ENCODE measurements at places on chromosomes 4 and X.

DNA sequence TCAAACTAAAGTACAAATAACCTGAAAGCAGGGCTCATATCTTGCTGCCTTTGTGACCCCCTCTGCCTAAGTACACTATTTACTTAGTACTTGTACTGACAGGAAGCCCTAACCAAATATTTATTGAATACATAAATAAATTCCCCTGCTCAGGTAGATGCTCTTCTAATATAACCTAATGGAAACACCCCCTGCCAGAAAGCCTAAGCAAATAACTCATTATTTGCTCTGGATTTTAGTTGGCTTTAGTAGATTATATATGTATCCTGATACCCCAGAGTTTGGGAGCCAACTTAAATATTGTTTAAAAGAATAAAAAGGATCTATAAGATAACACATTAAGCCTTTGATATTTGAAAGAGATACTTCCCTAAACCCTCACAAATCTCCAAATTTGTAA, 318.2 kb downstream of the PPP1R2C start:
- DNase-seq = no peak

DNA sequence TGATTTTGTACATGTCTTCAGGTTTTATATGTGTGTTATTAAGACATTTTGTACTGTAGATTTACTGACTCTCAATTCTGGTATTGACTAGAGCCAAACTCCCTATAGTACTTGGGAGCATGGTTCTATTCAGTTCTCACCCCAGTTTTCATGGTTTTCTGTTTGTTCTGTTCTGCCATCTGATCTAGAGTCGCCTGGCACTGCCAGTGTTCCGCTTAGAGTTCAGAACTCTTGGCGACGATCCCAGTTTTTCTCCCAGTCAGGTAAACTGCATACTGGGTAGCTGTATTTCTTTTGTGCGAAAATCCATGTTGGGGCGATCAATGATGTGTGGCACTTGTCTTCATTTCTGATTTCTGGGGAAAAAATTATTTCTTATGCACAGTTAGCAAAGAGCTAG, 78.0 kb downstream of the PHOX2B start:
- DNase-seq = no peak

DNA sequence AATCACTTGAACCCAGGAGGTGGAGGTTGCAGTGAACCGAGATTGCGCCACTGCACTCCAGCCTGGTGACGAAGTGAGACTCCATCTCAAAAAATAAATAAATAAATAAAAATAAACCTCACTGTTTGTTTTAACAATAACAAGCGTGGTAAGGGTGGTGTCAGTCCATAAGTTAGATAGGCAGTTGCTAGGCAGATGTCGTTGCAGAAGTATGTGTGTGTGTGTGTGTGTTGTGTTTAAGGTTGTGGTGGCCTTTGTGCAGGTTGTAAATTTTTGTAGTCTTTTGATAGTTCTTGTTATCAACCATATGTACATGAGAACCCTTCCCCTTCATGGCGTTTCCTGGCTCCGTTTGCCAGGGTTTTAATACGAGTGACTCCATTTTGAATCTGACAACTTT, 4.0 kb upstream of the AASDH start:
- no peak for DNase-seq

DNA sequence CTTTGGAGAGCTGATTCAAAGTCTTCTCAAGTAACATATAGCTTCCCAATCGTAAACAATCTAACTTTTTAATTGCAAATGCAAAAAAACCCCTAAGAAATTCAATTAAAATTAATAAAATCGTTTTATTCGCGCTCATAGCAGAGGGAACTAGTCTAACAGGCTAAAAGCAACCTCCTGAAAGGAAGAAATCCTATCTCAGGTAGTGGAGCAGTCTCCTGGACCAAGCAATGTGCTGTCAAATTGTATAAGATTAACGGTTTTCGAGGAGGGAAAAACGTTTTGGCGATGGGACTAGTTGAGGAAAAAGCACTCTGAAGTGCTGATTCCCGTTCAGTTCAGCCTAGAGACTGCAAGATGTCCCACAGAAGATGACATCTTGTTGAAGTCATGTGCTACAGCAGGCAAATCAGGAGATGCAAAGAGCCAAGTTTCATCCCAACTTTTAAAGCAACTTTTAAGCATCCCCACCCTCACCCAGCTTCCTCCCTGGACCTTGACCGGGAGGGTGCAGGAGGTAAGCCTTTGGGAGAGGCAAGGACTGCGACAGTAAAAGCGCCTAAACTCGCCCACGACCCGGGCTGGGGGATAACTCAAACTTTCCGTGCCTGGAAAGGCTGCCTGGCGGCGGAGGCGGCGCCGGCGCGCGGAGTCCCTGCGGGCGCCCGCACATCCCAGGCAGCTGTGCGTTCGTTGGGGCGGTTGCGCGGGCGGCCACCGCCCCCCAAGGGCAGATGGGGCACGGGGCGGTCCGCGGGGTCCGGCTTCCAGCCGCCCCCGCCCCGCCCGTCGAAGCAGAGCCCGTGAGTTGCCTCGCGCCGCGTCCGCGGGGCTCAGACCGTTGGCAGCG, 784 bp downstream of the MAP7D3 start:
- DNase-seq = peak; percentile 24

DNA sequence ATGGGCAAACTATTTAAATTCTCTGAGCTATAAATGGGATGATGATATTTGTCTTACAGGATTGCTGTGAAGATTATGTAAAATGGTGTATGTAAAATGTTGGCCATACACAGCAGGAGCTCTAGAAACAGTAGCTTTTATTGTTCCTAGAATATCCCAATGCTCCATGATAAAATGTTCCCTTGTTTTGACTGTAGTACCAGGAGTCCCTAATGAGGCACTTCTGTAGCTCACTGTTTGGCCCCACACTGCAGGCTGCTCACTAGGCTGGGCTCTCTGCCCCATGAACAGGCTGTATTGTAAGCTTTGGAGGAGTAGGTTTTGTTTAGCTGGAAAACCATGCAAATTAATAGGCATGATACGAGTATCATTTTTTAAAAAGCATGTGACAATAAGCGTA, 3.3 kb upstream of the FGA start:
- no peak for DNase-seq

DNA sequence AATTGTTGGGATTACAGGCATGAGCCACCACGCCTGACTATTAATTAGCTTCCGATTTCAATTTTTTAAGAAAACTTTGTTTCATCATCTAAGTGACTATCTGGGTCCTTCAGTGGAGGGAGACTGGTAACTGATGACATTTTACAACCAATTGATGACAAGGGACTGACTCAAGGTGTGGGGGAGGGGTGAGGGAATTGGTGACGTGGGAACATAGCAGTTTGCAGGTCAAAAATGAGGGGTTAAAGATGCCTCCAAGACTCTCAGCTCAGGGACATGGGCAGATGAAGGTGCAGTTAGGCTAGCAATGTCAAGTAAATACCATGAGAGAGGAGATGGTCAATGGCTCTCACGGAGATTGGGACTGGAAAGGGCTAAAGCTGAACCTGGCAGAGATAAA, 5.7 kb upstream of the FAM9C start:
- DNase-seq = no peak

GRCh38 chrX:155966876-155967275, 30.6 kb upstream of the IL9R start:
- no peak for DNase-seq

GRCh38 chr4:154559141-154559493, 3.7 kb upstream of the FGB start:
- DNase-seq = no peak

DNA sequence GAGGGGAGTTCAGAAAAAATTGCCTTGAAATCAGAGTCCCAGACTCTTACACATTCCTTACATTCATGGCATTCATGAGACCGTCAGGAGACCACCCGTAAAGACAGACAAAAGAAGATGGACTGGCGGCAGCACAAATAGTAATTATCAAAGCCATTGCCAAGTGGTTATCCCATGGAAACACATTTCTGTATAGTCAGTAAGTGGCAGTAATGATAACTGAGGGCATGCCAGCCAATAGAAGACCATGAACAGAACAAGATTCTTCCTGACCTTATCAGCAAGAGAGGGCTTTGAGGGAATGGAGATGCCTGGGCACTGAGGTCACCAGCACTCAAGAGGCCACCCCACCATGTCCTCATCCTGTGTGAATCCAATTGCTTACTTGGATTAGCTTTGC, 121.7 kb upstream of the HCCS start:
- DNase-seq = no peak

DNA sequence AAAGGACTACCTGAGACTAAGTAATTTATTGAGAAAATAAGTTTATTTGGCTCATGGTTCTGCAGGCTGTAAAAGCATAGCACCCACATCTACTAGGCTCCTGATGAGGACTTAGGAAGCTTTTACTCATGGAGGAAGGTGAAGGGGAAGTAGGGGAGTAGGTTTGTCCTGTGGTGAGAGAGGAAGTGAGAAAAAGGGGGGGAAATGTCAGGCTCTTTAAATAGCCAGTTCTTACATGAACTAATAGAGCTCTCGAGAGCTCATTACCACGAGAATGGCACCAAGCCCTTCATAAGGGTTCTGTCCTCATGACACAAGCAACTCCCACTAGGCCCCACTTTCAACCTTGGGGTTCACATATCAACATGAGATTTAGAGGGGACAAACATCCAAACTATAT, 125.5 kb upstream of the NRK start:
- DNase-seq = no peak

DNA sequence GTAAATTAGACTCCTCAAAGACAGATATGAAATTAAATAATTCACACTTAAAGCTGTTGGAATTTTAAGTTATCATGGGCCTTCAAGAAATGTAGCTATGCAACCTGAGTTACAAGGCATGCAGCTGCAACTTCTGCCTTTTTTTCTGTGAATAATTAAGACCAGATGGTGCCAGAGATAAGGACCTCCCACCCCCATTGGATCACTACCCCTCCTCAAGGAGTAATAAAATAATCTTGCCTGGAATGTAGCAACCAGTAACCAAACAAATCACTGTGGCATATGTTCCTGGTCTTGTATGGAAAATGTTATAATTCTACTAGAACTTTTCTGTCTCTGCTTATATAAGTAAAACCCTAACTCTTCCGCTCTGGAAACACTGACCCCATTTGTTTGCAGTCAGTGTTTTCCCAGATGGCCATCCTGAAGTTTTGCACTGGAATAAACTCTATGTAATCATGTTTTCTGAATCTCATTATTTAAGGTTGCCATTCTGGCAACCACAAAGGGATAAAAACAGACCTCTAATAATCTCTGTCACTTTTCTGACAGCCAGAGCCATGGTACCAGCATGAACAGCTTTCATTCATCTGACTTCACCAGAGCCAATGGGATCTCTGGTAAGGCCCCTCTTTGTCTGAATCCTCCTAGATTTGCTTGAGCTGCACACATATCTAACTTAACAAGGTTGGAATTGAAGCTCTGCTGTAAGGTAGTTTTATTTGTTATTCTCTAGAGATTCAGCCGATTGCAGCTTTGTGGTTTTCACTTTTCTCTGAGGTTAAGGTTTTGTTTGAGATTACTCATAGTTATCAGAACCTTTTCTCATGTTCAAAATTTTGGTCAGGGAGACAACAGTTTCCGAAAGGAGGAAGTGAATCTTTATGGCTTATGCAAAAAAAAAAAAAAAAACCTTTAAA, 274.6 kb downstream of the NAF1 start:
- no peak for DNase-seq

- DNase-seq = no peak
Observed at GRCh38 chr4:125707397-125707796, 392.6 kb downstream of the FAT4 start.

GRCh38 chr4:168272488-168272887, 46.1 kb downstream of the DDX60 start:
- DNase-seq = no peak

GRCh38 chr4:184987493-184988031, 30.7 kb upstream of the HELT start:
- DNase-seq = no peak

- DNase-seq = no peak
Observed at GRCh38 chr4:10256203-10256602, 139.6 kb upstream of the WDR1 start.
